Stomach (tissue), 19 donors: ENCODE measurements at places on chromosomes 4 and X.

- DNase-seq: no peak
Observed at GRCh38 chrX:15702488-15703371, 35.3 kb upstream of the CA5B start.

DNA sequence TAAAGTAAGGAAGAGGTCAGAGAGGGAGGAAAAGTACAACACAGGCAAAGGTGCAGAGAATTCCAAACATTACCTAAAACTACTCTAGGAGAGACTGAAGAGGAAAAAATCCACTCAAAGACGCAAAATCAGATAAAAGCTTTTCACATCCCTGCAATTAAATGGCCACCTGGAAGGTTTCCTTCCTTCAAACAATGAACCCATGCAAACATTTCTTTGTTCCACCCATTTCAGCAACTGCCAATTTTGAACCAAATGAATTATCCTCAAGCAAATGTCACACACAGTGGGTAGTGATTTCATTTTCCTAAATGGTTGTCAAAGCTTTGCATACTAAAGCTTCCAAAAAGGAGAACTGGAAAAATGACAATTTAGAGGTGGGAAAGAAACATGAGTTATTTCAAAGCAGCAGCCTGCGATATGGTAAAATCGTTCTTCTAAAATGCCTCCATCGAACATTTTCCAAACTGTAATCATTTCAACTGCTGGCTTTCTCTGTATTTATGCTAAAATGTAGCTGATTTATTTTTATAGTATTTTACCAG, 45.0 kb downstream of the APBB2 start:
- no peak for DNase-seq

GRCh38 chr4:89894649-89895550, at the start of gene MMRN1:
MMRN1 (plus strand) TSS chr4:89894854; CDS start chr4:89894972, 118 bp downstream.
- DNase-seq: no peak

GRCh38 chr4:4763822-4764557, 95.5 kb upstream of the MSX1 start:
- DNase-seq: no peak

- peak; percentile 71 for DNase-seq
Observed at GRCh38 chr4:99723612-99724011, 66.0 kb upstream of the C4orf54 start.

DNA sequence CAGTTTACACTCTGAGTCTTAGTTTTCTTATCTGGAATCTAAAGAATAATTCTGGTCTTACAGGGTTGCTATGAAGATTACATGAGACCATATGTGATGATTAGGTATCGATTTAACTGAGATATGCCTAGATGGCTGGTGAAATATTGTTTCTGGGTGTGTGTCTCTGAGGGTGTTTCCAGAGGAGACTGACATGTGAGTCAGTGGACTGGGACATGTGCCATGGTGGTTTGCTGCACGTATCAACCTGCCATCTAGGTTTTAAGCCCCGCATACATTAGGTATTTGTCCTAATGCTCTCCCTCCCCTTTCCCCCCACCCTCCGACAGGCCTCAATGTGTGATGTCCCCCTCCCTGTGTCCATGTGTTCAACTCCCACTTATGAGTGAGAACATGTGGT, 186.0 kb upstream of the CXorf66 start:
- no peak for DNase-seq

- peak; percentile 89 for DNase-seq
Observed at GRCh38 chrX:55907968-55908607, 190.5 kb downstream of the RRAGB start.

DNA sequence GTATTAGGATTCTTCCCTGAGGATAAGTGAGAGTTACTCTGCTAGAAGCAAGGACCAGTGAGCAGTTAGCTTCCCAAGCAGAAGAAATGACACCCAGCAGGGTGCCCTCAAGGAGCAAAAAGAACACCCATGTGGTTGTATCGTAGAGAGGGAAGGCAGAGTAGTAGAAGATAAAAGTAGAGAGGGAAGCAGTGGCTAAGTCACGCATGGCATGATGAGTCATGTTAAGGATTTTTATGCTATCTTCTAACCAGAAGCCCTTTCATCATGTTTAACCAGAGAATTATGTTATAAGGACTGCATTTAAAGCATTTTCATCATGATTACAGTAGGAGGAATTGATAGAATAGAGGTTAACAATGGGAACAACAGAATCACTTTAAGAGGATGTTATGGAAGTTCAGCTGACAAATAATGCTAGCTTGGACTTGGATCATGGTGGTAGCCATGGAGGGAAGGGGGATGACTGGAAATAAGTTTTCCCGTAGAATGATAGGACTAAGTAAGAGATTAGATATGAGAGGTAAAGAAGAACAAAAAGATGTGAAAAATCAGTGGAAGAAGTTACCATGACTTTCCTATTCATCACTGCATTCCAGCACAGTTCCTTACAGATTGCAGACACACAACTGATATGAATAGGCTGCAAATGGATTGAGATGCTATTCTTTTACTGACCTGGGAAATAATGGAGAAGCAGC, 383.5 kb upstream of the INTU start:
- DNase-seq: no peak

DNA sequence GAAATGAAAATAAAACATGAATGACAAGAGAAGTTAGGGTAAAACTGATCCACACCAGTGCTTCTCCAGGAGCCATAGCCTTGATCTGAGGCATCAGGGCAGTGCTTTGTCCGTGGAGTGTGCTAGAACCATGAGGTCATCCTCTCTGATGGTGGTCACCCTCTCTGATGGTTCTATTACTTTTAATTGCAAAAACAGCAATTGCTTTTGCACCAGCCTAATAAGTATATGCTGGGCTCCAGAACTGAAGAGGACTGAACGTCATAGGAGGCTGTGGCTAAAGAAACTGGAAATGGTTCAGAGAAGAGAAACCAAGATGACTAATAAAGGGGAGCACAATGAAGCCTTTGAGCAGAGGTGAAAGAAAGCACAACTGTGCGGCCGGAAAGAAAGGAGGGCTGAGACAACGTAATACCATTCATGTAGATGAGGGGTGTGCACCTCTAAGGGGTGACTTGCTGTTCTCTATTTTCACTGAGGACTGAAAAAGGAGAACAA, 17.0 kb upstream of the TMEM154 start:
- DNase-seq: peak; percentile 30

DNA sequence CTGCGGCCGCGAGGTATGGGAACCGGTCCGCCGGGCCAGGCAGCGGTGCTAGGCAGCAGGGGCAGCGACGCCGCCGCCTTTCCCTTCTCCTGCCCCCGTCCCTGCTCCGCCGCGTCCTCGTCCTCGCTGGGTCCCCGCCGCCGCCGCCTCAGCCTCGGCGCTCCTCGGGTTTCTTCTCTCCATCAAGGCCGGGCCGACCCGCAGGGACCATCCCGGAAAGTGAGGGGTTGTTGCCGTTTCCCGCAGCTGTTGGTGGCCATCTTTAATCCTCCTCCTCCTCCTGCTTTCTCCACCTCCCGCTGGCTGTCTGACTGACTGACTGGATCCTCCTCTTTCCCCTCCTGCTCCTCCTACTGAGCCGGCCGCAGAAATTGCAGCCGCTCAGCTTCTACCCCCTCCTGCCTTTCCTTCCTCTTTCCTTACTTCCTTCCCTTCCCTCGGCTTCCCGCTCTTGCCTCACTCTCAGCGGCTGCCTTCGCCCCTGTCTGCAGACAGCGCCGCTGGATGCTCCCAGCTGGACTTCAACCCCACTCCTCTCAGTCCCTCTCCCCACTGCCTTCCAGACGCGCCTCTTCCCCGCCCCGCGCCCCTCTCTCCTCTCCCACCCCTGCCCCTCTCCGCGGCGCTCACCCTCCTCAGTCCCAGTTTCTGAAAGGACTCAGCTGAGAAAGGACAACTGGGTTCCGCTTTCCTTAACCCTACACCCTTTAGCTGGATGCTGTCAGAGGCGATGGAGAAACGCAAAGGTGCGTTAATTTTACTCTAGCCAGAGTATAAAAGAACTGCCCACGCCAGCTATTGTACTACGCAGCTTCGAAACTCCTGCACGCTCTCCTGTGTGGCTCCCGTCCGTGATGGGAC, at the start of gene WDFY3:
Gene WDFY3 (minus strand): TSS at position 309 of the 861 bp plus-strand sequence. CDS start 106,099 bp downstream, outside the sequence.
- peak; percentile 95 for DNase-seq

GRCh38 chr4:26175006-26175786, 145.6 kb upstream of the RBPJ start:
- no peak for DNase-seq

DNA sequence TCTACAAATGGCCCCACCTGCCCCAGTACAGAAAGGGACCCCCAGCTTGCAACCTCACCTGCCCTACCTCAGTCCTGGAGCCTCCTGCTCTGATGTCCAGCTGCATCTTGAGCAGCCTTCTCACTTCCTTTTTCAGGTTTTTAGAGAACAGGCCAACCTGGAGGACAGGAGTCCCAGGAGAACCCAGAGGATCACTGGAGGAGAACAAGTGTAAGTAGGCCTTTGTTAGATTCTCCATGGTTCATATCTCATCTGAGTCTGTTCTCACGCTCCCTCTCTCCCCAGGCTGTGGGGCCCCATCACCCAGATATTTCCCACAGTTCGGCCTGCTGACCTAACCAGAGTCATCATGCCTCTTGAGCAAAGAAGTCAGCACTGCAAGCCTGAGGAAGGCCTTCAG, 3.6 kb downstream of the MAGEA11 start:
- no peak for DNase-seq

- no peak for DNase-seq
Observed at GRCh38 chr4:99856166-99856565, 38.1 kb downstream of the LAMTOR3 start.

GRCh38 chr4:139300431-139301112, 733 bp upstream of the NAA15 start:
- DNase-seq: no peak

DNA sequence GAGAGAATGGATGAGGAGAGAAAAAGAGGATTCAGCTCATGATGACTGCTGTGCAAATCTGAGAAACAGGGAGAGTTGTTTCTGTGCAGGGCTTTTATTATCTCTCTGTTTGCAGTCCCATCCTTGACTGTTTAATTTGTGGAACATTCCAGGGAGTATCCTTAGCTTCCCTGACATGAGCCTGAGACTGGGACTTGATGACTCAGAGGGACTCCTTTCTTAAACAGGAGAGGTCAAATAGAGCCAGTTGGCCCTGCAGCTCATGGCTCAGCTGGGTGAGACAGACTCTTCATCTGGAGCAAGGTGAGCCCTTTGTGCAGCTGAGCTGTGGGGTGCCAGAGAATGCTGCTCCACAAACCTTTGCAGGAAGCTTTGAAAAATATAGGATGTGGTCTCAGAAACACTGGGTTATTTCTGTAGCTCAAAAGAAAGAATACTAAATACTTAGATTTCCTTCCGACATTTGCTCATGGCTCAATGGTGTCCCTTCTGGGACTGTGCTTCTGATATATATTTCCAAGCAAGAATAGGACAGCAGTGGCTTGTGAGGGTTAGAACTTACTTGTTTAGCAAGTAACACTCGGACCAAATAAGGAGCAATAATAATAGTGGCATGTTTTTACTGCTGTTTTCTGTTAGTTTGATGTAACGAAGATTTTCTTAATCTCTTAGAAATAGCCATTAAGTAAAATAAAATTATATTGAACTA, 14.5 kb downstream of the ARHGAP24 start:
- no peak for DNase-seq

- no peak for DNase-seq
Observed at GRCh38 chr4:155497306-155497705, 120.5 kb upstream of the MAP9 start.

DNA sequence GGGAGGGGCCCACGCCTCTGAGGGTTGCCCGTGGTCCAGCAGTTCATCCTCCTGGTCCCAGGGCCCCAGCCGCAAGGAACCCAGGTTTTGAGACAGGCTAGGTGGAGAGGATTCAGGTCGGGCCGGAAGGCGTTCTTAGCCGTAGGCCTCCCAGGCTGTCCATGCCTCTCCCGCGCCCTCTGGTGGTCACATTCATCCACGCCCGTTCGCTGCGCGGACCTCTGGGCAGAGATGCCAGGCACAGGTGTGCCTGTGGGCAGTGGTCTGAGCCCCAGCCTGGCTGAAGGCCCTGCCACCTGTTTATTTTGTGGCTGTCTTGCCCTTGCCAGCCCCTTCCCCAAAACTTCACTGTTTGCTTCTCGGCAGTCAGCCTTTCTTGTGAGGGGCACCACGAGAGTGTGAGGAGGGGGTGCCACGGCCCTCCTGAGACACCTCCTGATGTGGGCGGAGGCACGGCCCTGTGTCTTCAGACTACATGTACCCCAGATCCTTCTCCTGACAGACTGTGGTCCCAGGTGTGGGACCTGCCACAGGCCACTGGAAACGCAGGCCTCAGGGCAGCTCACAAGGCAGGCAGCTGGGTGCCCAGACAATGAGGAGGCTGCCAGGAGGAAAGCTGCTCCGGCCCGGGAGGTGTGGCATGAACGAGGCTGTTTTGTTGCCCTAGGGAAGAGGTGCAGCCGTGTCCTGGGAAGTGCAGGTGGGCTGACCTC, 5.0 kb downstream of the UVSSA start:
- DNase-seq: peak; percentile 94

DNA sequence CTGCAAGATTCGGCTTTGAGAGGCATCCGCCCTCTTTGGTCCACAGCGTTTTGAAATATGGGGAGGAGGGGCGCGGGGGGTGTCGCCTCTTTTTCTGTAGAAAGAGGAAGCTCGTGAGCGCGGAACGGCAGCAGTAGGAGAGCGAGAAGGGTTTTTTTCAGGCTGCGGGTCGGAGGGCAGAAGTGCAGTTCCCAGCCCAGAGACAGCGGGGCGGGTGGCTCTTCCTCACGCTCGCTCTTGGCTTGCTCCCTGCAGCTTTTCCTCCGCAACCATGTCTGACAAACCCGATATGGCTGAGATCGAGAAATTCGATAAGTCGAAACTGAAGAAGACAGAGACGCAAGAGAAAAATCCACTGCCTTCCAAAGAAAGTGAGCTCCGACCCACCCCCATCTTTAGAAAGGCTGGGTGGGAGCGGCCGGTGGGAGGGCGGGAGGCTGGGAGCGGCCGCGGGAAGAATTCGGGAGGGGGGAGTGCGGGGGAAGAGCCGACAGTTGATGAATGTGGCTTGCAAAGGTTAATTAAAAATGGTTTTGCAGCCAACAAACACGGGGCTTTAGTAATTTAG, 1.2 kb downstream of the TMSB4X start:
- peak; percentile 40 for DNase-seq

- DNase-seq: no peak
Observed at GRCh38 chr4:93649828-93650227, 178.7 kb upstream of the ATOH1 start.

DNA sequence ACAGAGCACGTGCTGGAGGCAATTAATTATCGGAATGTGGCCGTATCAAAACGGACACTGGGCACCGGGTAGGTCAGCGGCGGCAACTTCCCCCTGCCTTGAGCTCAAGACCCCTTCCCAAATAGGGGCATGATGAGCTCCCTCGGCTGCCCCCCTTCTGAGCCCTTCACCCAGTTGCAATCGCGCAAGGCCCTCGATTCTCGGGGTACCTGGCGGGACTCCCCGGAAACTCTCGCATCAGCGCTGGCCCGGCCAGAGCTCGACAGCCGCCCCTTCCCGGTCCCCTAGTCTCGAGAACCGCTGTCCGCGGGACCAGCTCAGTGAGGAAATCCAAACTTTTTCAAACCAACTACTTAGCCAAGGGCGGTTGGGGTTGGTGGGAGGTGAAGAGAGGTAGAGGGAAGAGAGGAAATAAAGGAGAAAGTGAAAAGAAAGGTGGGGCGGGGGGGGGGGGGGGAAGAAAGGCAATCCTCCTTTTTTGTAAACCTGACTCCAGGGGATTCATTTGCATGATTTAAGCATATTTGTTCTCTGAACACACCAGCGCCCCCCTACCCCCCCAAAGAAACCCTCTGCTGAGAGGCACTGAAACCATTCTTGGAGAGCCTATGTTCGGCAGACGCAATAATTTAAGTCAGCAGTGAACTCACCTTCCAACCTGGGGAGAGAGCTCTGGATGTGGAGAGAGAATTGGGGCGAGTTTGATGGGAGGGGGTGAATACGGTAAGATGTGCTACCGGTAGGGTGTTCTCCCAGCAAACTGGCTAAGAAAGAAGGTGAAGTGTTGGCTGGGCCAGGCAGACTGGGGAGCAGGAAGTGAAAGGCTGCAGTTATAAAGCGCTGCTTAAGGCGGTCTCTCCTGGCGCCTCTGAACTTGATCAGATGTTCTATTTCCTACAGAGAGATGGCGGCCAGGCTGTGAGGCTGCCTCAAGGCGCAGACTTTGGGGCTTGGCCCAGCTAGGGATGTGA, 2.0 kb upstream of the ZIC3 start:
- no peak for DNase-seq
